Fibroblast of skin of left biceps (primary cell): ENCODE measurements at places on chromosomes 5 and 9.

GRCh38 chr9:131253891-131254491, 22.3 kb downstream of the FAM78A start:
- peak; percentile 18 for DNase-seq

DNA sequence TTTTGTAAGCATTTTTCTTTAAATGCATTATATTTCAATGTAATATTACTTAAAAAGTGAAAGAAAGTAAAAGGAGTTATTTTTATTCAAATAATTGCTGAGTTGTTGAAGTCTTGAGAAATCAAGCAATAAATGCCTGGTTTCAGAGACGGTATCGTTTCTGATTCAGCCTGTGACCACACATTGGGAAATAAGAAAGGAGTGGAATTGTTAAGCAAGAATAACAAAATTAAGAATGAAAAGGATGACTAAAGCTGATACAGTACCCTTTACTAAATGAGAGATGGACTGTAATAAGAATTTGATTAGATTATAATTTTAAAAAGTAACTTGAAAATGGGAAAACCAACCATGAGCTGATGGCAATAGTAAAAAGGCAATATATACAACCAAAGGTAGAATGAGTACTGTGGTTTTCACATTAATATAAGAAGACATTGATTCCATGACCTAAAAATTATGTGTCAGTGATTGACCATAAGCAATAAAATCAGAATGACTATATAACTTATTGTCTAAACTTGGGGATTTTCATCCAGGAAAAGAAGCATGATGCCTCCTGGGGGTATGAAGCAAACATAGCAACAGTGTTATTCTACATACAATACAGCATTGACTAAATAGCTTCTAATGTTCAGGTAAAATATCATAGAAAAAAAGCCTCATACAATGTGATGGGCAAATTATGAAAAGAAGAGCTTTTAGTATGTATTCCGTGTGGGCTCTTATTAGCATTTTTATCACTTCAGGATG, 101.9 kb upstream of the PRDM9 start:
- DNase-seq, result no peak

DNA sequence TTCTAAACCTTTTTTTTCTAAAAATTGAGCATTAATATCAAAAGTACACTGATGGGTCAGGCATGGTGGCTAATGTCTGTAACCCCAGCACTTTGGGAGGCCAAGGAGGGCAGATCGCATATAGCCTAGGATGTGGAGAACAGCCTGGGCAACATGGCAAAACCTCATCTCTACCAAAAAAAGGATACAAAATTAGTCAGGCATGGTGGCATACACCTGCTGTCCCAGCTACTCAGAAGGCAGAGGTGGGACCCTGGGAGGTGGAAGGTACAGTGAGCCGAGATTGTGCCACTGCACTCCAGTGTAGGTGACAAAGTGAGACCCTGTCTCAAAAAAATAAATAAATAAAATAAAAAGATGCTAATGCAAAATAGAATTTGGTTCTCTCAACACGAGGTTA, 49.4 kb downstream of the RAPGEF1 start:
- no peak for DNase-seq

- DNase-seq, result no peak
These were observed 18.7 kb downstream of the C5orf58 start for GRCh38 chr5:170251462-170251861.

DNA sequence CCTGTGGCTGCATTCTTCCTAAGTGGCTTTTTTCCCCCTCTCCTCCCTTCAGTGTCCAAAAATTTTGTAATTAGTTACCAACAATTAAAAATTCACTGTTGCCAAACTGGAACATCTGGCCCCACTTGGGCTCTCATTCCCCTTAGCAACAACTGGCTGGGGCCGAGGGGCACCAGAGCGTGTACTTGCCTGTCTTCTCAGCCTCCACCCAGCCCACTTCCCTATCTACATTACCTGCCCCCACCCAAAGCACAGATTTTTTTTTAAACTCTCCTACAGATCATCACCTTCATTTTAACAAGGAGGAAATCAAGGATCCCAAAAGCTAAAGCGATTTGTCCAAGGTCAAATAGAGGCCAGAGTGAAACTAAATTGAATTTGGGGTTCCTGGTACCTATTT, 278.8 kb downstream of the EBF1 start:
- DNase-seq, result no peak

- no peak for DNase-seq
These were observed 509.9 kb downstream of the ZNF608 start for GRCh38 chr5:124236361-124237205.

DNA sequence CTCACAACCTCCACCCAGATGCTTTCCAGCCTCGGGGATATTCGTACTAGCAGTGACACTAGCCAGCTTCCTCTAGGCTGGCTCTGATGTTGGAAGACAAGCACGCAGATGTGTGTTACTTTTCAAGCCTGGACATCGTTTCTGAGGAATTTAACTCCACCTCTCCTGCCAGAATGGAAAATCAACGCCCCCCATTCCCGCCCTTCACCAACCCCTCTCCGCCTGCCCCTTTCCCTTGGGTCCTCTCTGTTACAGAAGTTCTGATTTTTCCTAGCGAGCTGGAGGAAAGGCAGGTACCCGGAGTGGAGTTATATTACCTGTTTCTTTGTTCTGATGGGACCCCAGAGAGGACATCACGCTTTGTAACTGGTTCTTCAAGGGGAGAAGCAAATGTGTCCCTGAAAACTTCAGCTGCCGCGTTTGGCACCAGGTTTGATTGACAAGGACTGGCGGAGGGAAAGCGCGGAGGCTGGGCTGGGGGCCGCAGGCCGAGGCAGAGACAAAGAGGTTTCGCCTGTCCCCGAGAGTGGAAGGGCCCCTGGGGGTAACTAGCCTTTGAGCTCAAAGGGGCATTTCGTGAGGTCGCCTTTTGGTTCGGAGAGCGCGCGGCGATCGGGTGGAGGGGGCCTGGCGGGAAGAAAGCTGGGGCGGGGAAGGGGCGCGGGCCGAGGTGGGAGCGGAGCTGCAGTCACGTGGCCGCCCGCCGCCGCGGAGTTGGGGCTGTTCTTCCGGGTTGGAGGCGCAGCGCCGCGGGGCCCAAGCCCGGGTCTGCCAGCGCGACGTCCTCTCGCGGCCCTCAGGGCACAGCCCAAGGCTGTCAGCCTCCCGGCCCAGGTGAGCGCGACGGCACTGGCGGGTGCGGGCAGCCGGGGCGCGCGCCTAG, at the start of gene NNT:
NNT (plus strand) TSS at position 720 of the 883 bp plus-strand sequence. CDS start 6,016 bp downstream, outside the sequence.
- no peak for DNase-seq

DNA sequence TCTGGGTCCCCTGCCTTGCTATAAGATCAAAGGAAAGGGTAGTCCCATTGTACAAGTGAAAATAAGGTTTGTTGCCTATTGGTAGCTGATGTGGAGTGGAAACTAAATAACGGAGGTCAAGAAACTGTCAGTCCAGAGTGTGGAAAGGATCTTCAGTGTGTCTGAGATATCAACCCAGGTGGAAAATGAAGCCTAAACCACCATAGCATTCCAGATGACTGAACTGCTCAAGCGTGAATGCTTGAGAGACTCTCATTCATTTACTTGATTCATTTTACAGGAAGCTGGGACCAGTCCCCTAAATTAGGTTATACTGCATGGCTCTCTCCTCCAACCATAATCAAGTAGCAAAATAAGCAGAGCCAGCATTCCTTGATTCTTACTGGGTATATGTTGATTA, 116.0 kb upstream of the SLC28A3 start:
- no peak for DNase-seq
